D721Med (cell line): ENCODE measurements at places on chromosomes 2 and 18.

DNA sequence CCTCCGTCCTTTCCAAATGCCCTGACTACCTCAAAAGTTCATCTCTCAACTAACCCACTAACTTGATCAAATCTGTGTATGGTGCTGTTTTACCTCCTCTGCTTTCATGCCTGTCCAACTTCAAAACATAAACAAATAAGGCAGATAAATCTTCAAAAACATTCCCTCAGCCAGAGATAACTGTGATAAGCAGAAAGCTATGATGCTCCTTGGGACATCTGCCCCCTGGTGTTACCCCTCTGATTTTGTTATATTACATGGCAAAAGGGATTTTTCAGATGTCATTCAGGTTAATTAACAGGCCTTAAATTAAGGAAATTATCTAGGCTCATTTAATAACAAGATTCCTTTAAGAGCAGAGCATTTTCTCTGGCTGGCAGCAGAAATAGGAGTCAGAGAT, 810.8 kb upstream of the CHAC2 start:
- DNase-seq = no peak

DNA sequence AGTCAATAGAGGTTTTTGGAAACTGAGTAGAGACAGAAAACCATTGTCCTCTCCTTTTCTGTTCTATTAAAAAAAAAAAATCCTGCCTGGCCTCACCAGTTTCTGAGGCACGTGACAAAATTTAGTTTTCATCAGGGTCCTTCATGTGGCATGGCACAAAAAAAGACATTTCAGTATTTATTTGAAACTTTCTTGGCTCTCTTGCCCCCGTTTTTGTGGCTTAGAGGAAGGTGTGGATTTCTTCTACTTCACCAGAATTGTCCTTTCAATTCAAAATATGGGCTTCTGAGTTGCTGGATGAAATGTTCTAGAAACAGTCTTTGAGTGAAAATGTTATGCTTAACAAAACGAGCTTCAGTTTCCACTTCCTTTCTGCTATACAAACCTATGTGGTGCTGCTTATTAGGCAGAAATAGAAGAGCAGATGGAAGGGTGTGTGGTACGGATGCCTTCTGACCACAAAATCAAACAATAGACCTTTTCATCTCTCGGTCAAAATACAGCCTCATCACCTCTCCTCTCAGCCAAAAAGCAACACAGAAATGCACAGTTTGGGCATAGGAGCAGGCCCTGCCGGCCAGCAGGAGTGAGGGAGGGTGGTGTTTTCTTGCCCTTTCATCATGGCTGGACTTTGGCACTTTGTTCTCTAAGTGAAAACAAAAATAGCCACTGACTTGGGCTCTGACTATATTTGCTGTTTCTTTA, 89.2 kb downstream of the SH3RF3 start:
- no peak for DNase-seq

GRCh38 chr2:45131587-45131986, 122.3 kb upstream of the SIX2 start:
- no peak for DNase-seq

GRCh38 chr2:132837769-132838168, 167.8 kb upstream of the LYPD1 start:
- no peak for DNase-seq

- DNase-seq = no peak
These were observed 79.7 kb upstream of the IGFBP5 start for GRCh38 chr2:216775043-216775453.

GRCh38 chr2:200796561-200796960, 15.1 kb upstream of the BZW1 start:
- no peak for DNase-seq

- no peak for DNase-seq
These were observed 57.3 kb upstream of the CYP26B1 start for GRCh38 chr2:72204786-72205503.

GRCh38 chr2:105299290-105299689, 30.2 kb downstream of the TGFBRAP1 start:
- no peak for DNase-seq

DNA sequence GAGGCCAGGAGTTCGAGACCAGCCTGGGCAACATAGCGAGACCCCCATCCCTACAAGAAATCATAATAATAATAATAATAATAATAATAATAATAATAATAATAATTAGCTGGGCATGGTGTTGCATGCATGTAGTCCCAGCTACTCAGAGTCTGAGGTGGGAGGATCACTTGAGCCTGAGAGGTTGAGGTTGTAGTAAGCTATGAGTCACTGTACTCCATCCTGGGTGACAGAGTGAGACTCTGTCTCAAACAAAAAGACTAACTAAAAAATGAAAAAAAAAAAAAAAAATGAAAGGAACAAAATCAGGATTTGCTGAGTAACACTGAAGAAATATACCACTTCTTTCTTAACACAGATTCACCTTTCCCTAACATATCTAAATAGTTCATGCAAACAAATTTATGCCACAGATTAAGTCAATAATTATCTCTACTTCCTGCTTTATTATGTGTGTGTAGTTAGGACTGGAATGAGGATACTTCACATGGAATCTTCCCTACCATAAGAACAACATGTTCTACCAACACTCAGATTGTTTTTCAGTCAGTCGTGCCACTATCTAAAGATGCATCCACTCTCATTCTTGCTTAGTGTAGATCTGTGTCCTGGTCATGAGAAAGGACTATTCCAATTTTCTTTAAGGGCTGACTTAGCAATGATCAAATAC, 928.7 kb downstream of the SLC4A3 start:
- DNase-seq = no peak

DNA sequence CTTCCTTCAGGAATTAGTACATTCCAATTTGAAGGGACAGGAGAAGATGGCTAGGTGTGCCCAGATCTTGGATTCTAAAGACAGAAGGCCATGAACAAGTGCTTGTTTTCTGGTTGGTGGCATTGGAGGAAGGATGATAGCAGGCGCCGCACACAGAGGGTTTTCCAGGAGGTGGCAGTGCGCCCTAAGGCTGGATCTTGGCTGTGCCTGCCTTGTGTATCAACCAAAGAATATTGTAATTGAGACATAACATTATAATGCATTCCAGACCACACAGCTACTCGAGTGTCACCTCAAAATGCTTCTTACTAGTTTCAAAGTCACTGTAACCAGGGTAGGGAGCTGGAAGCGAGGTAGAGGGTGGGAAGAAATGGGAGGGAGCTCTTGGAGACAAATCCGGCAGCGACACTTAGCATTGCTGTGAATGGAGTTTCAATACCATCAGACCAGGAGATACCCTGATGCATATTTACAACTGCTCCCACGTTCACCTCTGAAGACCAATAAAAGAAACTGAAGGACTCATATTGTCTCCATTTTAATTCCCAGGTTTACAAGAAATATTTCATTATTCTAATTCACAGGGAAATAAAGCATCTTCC, 42.5 kb downstream of the CPO start:
- DNase-seq = no peak

- no peak for DNase-seq
These were observed 672.9 kb upstream of the ACVR2A start for GRCh38 chr2:147171941-147172340.

GRCh38 chr18:41922176-41922575, 32.9 kb upstream of the PIK3C3 start:
- DNase-seq = no peak

- no peak for DNase-seq
These were observed 2.0 kb downstream of the IL36A start for GRCh38 chr2:113007250-113007649.

DNA sequence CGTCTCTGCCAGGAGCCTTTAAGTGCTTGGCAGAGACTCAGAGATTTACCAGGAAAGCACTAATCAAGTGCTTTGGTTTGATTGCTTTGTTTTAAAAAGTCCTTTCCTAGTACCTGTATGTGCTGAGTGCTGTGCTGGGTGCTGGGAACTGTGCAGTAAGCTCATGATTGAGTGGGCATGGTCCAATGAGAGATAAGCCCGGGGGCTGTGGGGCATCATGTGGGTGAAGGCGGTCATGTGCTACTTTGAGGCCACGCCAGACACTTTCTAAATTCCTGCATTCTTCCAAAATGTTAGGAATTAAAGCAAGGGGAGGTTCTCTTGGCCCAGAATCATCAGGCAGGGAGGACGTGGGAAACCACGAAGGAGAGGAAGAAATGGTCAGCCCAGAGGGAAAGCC, 109.0 kb downstream of the ACAA2 start:
- DNase-seq = no peak

DNA sequence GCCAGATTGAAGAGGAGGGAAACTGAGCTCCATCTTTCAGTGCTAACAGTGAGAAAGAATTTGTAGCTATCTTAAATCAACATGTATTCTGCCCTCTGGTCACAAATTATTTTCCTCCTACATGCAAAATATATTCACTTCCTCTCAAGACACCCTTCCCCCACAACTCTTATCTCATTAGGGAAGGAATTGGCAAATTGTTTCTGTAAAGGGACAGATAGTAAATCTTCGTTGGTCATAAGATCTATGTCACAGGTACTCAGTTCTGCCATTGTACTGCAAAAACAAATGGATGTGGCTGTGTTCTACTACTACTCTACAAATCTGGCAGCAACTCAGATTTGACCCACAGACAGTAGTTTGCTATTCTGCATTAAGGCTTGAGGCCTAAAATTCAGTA, 53.0 kb upstream of the CYP20A1 start:
- DNase-seq = no peak

DNA sequence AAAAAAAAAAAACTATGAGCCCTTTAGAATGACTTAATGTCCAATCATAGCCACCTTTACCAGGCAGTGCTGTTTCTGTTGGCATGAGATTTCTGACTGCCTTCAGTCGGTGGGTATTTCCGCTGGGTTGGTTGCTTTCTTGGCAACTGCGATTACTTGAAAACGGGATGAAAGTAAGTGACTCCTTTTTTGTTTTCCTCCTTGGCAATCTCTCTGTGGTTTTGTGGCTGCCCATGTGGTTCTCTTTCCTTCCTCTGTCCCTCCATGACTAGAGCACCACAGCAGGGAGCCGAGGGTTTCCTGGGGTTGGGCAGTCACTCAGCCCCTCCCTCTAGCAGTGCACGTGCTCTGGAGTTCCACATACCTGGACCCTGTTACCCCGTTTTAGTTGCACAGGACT, 112.1 kb downstream of the KLHL29 start:
- no peak for DNase-seq

DNA sequence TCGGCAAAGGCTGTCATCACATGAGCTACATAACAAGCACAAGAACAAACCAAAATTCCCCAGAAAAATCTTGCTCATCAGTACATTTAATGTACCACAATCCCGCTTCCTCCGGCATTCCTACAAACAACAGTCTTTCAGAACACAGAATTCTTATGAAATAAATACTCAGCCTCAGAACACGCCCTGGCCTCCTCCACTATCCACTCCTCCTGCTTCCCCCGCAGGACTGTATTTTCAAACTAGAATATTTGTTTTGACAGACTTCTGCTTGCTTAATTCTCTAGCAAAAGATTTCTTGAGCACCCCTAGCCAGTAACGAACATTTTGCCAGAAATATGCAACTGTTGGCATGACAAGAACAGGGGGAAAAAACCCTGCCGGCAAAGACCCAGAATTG, 131.2 kb downstream of the THADA start:
- no peak for DNase-seq

- DNase-seq = no peak
These were observed 109.1 kb downstream of the PLA2R1 start for GRCh38 chr2:159953136-159953823.

- no peak for DNase-seq
These were observed 36.8 kb upstream of the ATP8B1 start for GRCh38 chr18:57839942-57840381.
